Activated CD4-positive, alpha-beta T cell treated with anti-CD3 and anti-CD28 coated beads for 1 hour (primary cell): ENCODE measurements at places on chromosomes 1 and 21.

DNA sequence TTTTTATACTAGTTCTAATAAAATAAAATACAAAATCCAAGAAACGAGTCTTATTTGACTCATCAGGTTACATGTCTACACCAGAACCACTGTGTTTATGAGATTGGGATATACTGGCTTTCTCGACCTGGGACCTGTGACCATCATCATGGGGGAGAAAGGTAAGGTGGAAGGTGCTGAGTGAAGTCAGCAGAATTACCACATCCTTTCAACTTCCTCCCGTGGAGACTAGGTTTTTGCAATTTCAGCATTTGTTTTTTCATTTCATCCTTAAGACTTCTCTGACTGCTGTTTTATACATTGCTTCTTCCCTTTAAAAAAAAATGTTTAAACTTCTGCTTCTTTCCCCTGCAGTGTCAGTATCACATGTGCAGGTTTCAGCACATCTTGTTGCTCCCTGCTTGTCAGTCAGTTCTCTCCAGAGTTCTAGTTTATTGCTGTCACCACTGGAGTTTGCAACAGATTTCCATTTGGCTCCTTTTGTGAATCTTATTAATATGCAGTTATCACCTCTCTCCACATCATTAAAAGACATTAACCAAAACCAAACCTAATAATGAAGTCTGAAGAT lies 60.4 kb upstream of the HAO2 start:
- no peak for DNase-seq

DNA sequence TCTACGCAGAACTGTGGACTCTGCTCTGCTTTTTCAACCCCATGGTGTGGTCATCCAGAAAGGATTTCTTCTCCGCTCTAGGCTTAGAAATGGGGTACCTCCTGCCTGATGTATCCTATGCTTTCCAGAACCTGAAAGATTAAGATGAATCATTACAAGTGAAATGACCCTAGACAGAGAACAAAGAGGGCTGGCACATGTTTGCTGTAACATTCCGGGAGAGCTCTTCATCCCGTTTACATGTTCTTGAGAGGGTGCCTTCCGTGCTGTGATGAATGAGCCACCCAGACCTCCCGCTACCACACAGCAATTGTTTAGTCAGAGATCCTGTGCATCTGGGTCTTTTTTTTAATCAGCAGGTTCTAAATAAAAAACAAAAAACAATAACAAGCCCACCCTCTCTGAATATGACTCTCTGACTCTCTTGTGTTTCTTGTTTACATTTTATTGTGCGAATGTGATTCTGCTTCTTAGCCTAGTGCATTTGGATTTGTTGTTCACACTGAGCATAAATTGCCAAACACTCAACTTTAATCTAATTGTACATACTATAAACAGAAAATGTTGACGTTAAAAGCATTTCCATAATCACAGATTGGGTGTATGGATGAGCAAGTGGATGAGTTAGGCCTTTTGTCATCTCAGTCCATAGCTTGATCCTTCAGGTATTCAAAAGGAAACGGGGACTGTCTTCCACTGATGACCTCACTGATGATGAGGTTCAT lies 87.1 kb downstream of the GPR88 start:
- DNase-seq, result no peak

DNA sequence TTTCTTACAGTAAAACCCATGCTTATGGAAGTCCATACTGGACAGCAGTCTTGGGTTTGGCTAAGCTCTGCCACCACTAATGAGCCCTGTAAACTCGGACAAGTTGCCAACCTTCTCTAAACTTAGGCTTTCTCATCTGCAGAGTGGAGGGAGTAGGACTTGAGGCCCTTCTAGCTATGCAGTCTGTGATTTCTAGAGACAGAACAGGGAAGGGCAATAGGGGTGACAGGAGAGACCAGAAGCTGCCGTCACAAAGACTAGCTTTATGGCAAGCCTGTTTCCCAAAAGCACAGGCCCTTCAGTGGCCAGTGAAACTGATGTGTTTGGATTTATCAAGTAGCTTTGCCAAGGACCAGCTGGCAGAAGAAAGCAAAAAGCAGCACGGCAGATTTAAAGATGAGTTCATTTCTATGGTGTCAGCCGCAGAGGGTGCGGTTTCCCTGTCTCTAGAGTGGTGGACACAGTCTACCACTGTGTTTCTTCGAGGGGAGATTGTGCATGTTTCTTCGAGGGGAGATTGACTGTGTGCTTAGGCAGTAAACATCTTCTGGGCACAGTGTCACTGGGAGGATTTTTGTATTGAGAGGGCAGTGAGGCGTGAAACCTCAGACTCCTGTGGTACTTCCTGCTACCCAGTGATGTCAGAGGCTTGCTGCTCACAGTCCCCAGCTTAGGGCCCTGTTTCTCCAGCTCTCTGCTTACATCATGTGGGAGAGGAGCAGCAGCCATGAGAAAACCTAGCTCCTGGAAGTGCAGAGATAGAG lies 119.0 kb downstream of the ROR1 start:
- DNase-seq, result no peak

- no peak for DNase-seq
Observed at GRCh38 chr1:91891969-91892368, 6.0 kb upstream of the TGFBR3 start.

DNA sequence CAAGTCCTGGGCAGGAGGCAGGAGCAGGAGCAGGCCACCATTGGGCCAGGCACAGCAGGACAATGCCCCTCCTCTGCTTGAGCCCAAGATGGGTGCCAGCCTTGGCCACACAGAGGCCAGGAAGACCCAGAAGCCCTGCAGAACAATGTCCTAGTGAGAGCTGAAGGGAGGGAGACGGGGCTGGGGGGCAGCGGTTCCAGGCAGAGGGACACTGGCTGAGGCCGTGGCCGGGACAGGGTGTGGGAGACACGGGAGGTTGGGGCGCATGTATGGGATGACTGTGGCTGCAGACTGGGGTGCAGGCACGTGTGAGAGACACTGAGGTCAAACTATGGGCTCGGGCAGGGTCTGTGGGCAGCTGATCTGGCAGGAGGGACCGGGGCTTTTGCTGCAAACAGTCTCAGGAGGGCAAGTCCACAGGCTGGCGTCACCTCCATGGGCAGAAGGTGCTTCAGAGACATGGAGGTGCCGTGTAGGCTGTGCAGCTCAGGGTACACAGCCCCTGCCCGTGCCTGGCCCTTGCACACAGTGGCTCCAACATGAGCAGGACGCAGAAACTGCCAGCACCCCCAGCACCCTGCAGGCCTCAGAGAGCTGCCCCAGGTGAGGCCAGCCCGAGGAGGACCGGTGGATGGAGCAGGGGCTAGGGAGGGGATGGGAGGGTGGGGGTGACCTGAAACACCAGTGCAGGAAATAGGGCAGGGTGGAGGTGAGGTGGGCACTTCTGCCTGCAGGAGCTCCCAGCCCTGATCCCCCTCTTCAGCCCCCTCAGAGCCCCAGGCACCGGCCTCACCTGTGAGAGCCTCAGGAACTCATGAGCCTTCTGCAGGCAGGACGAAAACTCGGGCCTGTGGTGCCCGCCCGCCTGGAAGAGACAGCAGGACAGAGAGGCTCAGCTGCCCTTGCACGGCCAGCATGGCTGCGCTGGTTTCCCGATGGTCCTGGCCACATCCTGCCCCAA lies 19.5 kb downstream of the LSS start:
- DNase-seq, result no peak
